Right renal cortex interstitium (tissue), 3 donors: ENCODE measurements at places on chromosomes 5 and 9. TPM values are rescaled to one million over a fixed set of nuclear protein-coding genes. Genes with fewer than 3 reads are reported as not detected.

Gene GRIA1
- polyA plus RNA-seq: 3.4 TPM

Gene CDC20B
- 0.89 TPM for polyA plus RNA-seq

Gene FPGS
- 35.6 TPM for polyA plus RNA-seq

Gene PLPPR1
- 17.5 TPM for polyA plus RNA-seq

Gene FOXD1
- 9.6 TPM for polyA plus RNA-seq

Gene IL3
- polyA plus RNA-seq: not detected

Gene DOCK2
- 2.6 TPM for polyA plus RNA-seq

Gene MEIKIN
- polyA plus RNA-seq: not detected

Gene VCP
- 279 TPM for polyA plus RNA-seq

Gene BTNL8
- polyA plus RNA-seq: 0.54 TPM

Gene FAM163B
- polyA plus RNA-seq: not detected

Gene LCN2
- polyA plus RNA-seq: 0.79 TPM

Gene FAM221B
- 0.07 TPM for polyA plus RNA-seq

Gene KIF20A
- 44.0 TPM for polyA plus RNA-seq

Gene WDR38
- polyA plus RNA-seq: 0.37 TPM

Gene TERT
- polyA plus RNA-seq: 0.28 TPM

Gene IRX1
- polyA plus RNA-seq: 23.9 TPM

Gene MARCOL
- polyA plus RNA-seq: not detected

Gene FOCAD
- polyA plus RNA-seq: 34.2 TPM

Gene PPP3R2
- polyA plus RNA-seq: 0.10 TPM

Gene ARID3C
- polyA plus RNA-seq: not detected

Gene C5orf52
- polyA plus RNA-seq: not detected

Gene TMOD1
- polyA plus RNA-seq: 2.1 TPM

Gene PLEKHG4B
- 8.1 TPM for polyA plus RNA-seq

Gene PGM5
- polyA plus RNA-seq: 44.6 TPM

Gene AKNA
- polyA plus RNA-seq: 10.5 TPM

Gene SYNPO
- 85.2 TPM for polyA plus RNA-seq

Gene WHRN
- polyA plus RNA-seq: 6.8 TPM

Gene PCDHA1
- polyA plus RNA-seq: not detected
